ENCODE measurements at places on chromosomes 3 and 15. TPM values are rescaled to one million over a fixed set of nuclear protein-coding genes. Genes with fewer than 3 reads are reported as not detected.

DGKG gene
- 4.3 TPM for total RNA-seq

MRAS gene
- total RNA-seq, result 35.9 TPM

MME gene
- total RNA-seq, result 0.56 TPM

HESX1 gene
- total RNA-seq, result 0.51 TPM

SUCNR1 gene
- 0.05 TPM for total RNA-seq

MTHFS gene
- 13.6 TPM for total RNA-seq

MUC4 gene
- not detected for total RNA-seq

ADAMTSL3 gene
- 4.1 TPM for total RNA-seq

GOLGA8F gene
- total RNA-seq, result not detected

C3orf22 gene
- not detected for total RNA-seq

- no peaks in the 10 kb centered on the region for H3K36me3 ChIP-seq
- DNase-seq, result no peak
- no peak overlapping the region for H3K27ac ChIP-seq
- no peaks in the 10 kb centered on the region for H3K27me3 ChIP-seq
- H3K4me3 ChIP-seq, result no peak overlapping the region
These were observed 360.1 kb downstream of the SHQ1 start for GRCh38 chr3:72487946-72488737.

GRCh38 chr15:48500595-48500994, 144.9 kb downstream of the FBN1 start:
- no peak overlapping the region for H3K4me3 ChIP-seq
- H3K4me1 ChIP-seq, result no peaks in the 10 kb centered on the region
- H3K27me3 ChIP-seq, result no peaks in the 10 kb centered on the region
- DNase-seq, result no peak
- H3K36me3 ChIP-seq, result no peaks in the 10 kb centered on the region

DNA sequence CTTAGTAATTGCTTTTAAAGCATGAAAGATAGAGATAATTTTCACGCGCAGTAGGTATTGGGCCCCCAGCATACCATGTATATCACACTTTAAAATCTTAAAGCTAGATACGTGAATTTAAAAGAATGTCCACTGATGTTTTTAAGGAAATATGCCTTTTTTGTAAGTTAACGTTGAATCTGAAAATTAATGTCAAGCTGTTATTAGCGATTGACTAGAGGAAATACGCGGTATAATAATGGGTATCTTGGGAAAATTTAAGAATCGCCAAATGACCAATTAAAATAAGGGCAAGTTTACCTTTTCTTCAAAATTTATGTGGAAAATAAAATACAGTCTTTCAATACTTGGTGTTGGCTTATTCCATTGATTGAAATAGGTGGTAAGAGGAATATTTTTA, 13.3 kb upstream of the CHD2 start:
- H3K27me3 ChIP-seq, result no peaks in the 10 kb centered on the region
- DNase-seq, result no peak
- H3K4me1 ChIP-seq, result no peaks in the 10 kb centered on the region
- no peak overlapping the region for H3K4me3 ChIP-seq
- no peaks in the 10 kb centered on the region for H3K36me3 ChIP-seq

DNA sequence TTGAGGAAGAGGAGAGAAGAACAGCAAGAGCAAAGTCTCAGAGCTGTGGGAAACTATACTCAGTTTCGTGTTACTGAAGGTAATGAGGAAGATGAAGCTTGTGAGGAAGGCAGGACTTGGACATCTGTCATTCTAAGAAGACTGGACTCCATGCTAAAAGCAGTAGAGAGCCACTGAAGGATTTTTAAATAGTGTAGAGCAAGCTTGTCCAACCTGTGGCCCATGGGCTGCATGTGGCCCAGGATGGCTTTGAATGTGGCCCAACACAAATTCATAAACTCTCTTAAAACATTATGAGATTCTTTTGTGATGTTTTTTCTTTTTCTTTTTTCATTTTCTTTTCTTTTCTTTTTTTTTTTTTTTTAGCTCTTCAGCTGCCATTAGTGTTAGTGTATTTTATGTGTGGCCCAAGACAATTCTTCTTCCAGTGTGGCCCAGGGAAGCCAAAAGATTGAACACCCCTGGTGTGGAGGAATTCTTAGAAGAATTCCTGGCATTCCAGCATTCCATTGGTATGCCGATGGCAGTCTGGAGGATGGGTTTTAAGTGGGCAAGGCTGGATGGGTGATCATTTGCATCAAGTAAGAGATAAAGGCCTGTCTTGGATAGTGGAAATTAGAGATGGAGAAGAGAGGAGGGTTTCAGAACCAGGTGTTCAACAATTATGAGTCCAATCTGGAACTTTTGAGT, 6.9 kb upstream of the NFKBIZ start:
- H3K4me1 ChIP-seq, result no peaks in the 10 kb centered on the region
- no peak overlapping the region for H3K27ac ChIP-seq
- H3K4me3 ChIP-seq, result no peak overlapping the region
- DNase-seq, result no peak

GRCh38 chr3:58888087-58888486, 161.7 kb downstream of the CFAP20DC start:
- H3K27ac ChIP-seq, result no peak overlapping the region
- H3K27me3 ChIP-seq, result no peaks in the 10 kb centered on the region
- no peaks in the 10 kb centered on the region for H3K36me3 ChIP-seq
- no peak overlapping the region for H3K4me3 ChIP-seq

DNA sequence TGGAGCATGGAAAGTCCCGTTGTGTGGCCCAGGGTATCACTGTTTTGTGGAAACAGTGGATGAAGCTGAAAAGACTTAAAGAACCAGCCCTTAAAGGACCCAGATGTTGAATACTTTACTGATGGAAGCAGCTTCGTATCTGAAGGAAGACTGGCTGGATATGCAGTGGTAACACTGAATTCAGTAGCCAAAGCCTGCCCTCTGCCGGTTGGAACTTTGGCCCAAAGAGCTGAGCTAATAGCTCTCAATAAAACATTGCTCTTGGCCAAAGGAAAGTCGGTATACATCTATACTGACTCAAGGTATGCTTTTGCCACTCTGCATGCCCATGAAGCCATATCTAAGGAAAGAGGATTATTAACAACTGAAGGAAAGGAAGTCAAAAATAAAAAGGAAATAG, 885.4 kb downstream of the PDCD6IP start:
- H3K27ac ChIP-seq, result no peak overlapping the region
- no peaks in the 10 kb centered on the region for H3K36me3 ChIP-seq

GRCh38 chr15:66287461-66288057, 5.8 kb upstream of the DIS3L start:
- H3K27ac ChIP-seq, result no peak overlapping the region
- no peaks in the 10 kb centered on the region for H3K27me3 ChIP-seq
- H3K4me1 ChIP-seq, result peaks cover 2% of the 10 kb centered on the region
- no peaks in the 10 kb centered on the region for H3K36me3 ChIP-seq

DNA sequence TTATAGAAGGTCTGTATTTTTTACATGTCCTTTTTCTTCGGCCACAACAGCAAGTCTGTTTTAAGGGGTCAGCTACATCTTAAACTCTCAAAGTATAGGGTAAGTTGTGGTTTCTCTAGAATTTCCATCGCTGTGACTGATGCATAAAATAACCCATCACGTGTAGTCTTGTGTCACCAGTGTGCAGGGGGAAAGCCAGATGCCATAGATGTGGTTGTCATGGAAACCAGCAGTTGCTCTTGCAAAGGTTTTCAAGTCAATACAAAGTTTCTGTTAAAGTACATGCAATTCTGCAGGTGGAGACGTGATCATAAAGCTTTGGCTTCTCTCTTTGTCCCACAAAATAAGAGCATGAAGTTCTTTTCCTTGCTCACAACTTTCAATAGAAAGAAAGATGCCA, 210.3 kb upstream of the ONECUT1 start:
- H3K4me3 ChIP-seq, result no peak overlapping the region
- DNase-seq, result no peak
- H3K27ac ChIP-seq, result no peak overlapping the region

DNA sequence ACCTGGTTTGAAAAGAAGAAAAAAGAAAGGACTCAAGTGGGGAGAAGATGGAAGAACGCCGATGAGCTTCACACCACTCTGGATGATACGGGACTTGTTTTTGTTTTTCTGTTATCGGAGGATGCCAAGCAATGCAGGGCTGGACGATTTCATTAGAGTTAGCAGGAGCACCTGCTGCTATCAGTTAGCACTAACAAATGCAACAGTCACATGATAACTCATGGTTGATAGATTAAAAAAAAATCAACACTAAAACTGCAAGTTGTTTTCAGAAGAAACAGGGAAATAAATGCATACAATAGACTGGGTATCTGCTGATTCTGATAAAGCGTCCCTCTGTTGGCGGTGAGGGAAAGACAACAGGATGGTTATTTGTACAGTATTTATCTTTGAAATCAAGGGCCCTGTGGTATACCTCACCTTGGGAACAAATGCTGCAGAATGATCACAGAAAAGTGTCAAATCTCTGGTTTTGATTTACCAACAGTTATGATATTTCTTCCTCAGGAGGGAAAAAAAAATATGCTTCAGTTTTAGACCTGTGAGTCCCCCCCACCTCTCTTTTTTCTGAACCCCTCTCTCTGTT, 575.1 kb downstream of the FOXP1 start:
- H3K27ac ChIP-seq, result no peak overlapping the region
- H3K36me3 ChIP-seq, result no peaks in the 10 kb centered on the region
- no peaks in the 10 kb centered on the region for H3K27me3 ChIP-seq
- H3K4me3 ChIP-seq, result no peak overlapping the region

DNA sequence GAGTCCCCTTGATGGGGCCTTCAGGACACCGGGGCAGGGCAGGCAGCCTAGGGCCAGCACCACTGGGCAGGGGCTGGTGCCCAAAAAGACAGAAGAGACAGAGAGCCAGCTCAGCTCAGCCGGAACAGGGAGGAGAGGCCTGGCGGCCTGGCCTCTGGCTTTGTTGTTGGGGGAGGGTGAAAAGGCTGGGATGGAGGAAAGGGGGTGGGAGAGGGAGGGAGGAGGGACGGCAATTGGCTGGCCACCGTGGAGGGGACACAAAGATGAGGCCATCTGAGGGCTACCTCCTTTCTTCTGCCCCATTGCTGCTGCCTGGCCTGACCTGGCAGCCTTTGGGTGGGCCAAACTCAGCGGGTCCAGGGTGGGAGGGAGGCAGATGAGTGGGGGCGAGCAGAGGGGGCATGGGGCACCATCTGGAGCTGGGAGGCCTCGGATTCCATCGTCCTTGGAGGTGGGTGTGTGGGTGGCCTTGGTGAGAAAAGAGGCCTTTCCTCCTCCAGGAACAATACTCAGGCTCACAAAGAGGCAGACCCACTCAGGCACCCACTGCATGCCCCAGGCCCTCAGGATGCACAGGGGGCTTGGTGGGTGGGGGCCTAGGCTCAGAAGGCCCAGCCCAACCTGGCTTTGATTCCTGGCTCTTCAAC, 9.3 kb downstream of the EFCC1 start:
- DNase-seq, result no peak
- no peaks in the 10 kb centered on the region for H3K36me3 ChIP-seq
- no peaks in the 10 kb centered on the region for H3K27me3 ChIP-seq
- no peak overlapping the region for H3K27ac ChIP-seq
